SW480 (cell line): ENCODE measurements at places on chromosomes 1 and 21.

- DNase-seq = no peak
Observed at GRCh38 chr1:211761400-211761799, 69.2 kb downstream of the LPGAT1 start.

DNA sequence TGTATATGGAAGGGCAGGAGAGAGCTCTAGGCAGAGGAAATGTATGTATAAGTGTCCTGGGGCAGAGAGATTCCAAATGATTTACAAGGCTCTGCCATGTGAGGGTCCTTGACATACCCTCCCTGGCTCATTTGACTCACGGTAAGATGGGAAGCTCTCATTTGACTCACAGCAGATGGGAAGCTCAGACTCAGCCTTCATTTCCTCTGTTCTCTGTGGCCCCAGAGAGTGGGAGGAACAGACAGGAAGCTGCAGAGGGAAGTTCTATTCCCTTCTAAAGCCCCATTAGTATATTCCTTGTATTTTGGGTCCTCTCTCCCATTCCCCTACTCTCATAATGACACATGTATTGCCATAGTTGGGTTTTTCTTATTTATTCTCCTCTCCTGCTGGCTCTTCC, 44.9 kb downstream of the FOXD2 start:
- no peak for DNase-seq

GRCh38 chr1:33169290-33170055, 12.4 kb downstream of the TRIM62 start:
- DNase-seq = no peak

DNA sequence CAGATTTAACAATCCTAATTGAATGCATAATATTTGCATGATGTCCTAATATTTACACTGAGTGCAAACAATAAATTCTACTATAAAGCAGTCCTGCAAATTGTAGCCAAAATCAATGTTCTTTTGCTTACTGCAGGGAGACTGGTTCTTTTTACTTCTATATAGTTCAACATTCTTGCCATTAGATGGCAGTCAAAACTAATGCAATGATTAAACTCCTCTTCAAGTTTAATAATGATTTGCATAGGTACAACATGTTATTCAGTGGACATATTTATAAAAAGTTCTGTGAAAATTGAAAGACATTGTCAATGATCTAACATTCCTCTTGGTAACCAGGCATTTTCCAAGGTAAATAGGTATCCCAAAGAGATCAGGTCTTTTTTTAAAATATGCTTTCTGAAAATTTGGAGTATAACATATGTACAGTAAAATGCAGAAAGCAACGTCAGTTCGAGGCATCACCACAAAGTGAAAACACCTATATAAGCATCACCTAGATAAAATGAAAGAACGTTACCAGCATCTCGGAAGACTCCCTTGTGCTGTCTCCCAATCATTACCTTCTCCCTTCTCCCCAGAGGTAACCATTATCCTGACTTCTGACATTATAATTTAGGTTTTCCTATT, 9.8 kb upstream of the FNBP1L start:
- peak; percentile 71 for DNase-seq

- peak; percentile 25 for DNase-seq
Observed at GRCh38 chr1:183699616-183700160, 46.6 kb upstream of the APOBEC4 start.

GRCh38 chr1:216095400-216095799, 327.8 kb downstream of the USH2A start:
- no peak for DNase-seq

- DNase-seq = no peak
Observed at GRCh38 chr1:94825936-94826335, 5.8 kb downstream of the SLC44A3 start.

- no peak for DNase-seq
Observed at GRCh38 chr1:67939186-67939743, 106.0 kb upstream of the GNG12 start.

GRCh38 chr21:44952116-44952928, 12.5 kb downstream of the SLX9 start:
- no peak for DNase-seq

- no peak for DNase-seq
Observed at GRCh38 chr1:44591381-44591780, 82.9 kb downstream of the TMEM53 start.

DNA sequence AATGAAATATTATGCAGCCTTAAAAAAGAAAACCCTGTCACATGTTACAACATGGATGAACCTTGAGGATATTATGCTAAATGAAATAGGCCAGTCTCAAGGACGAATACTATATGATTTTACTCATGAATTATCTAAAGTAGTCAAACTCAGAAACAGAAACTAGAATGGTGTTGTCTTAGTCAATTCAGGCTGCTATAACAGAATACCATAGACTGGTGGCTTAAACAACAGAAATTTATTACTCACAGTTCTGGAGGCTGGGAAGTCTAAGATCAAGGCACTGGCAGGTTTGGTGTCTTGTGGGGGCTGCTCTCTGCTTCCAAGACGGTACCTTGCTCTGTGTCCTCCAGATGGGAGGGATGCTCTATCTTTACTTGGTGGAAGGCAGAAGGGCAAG, 113.8 kb upstream of the DNAH14 start:
- DNase-seq = no peak

- no peak for DNase-seq
Observed at GRCh38 chr1:246969621-246970020, 37.9 kb upstream of the AHCTF1 start.

GRCh38 chr1:10530756-10531495, 56.2 kb downstream of the PEX14 start:
- DNase-seq = no peak

GRCh38 chr1:44717156-44717555, 13.8 kb downstream of the RNU5D-1 start:
- DNase-seq = no peak

- DNase-seq = peak; percentile 94
Observed at GRCh38 chr1:42165511-42166210, 1.1 kb upstream of the GUCA2A start.

GRCh38 chr21:41763398-41763931, 3.4 kb downstream of the RIPK4 start:
- DNase-seq = no peak

- DNase-seq = no peak
Observed at GRCh38 chr21:41367945-41368734, 6.3 kb downstream of the MX2 start.

GRCh38 chr1:193105821-193106177, 585 bp upstream of the GLRX2 start:
- DNase-seq = no peak

DNA sequence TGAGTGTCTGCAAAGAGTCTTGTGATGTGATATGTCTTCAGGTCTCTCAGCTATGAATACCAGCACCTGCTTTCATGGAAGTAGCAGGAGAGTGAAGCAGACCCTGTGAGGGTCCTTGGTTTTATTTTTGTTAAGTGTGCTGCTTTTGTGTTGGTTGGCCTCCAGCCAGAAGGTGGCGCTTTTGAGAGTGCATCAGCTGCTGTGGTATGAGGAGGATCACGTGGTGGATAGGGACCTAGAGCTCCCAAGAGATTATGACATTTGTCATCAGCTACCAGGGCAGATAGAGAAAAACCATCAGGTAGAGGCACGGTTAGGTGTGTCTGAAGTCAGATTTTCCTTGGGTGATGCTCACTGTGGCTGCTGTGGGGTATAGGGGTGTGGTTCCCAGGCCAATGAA, 1232.1 kb downstream of the MRPL39 start:
- no peak for DNase-seq

- no peak for DNase-seq
Observed at GRCh38 chr1:95547005-95547404, 313.0 kb downstream of the RWDD3 start.

GRCh38 chr1:233470741-233471499, 143.0 kb upstream of the KCNK1 start:
- DNase-seq = no peak

- DNase-seq = no peak
Observed at GRCh38 chr1:201261771-201262547, 21.3 kb upstream of the PKP1 start.

- DNase-seq = no peak
Observed at GRCh38 chr1:38151399-38151798, 104.8 kb upstream of the POU3F1 start.

DNA sequence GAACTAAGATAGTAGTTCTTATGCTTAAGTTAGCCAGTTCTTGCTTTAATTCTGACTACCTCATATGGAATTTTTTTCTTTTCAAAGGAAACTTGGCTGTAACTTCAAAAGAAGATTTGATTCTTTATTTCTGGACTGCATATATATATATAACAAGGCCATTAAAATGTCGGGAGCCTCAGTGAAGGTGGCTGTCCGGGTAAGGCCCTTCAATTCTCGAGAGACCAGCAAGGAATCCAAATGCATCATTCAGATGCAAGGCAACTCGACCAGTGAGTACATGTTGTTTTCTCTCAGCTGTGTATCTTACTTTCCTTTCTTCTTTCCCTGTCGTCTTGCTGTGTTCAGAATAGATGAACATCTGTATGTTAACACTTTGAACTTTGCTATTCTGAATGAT, 21.8 kb downstream of the KIF1B start:
- no peak for DNase-seq

DNA sequence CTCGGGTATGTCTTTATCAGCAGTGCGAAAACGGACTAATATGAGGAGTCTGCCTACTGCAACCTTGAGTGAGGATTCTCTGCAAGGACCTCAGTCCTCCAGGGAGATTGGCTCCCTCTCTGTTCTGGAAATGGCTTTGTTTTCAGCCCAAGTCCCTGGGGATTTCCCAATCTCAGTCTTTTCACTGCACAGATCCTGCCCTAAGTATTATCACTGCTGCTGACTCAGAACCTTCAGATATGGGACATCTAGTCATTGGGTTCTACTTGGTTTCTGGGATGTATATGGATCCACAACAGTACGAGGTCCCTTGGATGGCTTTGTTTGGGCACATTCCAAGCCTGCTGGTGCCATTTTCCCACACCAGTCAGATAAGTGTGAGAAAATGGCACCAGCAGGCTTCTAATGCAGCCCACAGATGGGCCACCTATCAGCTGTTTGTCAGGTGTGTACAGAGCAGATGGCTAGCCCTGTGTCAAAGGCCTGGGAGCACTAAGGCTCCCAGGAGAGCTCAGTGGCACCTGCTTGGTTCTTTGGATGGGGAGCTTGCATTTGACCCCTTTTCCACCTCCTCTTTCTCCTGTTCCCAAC, 27.4 kb downstream of the ELF3 start:
- no peak for DNase-seq

DNA sequence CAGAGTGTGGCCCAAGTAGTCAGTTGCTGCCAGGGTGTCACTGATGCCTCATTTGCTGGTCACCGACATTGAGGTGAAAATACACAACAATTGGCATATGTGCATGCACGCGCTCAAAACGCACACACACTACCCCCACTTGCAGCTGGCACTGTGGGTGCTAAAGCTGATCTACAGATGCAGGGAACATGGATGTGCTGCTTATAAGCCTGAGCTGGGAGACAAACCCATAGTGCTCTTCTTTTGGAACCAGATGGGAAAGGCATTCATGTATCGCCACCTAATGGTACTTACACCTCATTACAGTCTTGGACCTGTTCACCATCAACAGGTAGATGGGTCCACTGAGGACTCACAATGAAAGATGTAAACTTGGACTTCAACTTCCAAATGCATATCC, 70.3 kb upstream of the CAMK1G start:
- peak; percentile 67 for DNase-seq

- no peak for DNase-seq
Observed at GRCh38 chr1:19443326-19443725, 42.0 kb downstream of the CAPZB start.

DNA sequence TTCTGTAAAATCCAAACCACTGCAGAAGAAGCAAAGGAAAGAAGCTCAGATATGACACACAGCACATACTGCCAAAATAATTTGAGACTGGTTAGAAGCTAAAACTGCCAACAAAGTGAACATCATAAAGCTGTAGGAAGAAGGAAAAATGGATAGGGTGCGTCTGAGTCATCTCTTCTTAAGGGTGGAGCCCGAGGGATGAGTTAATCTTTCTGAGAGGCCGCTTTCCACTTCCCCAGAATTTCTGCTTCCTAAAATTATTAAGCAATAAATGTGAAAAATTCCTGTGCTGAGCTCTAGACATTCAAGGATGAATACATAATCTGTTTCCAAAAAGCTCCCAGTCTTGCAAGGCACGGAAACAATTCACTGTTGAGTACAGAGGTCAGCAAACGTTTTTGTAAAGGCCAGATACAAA, 20.1 kb downstream of the PPT1 start:
- DNase-seq = no peak

DNA sequence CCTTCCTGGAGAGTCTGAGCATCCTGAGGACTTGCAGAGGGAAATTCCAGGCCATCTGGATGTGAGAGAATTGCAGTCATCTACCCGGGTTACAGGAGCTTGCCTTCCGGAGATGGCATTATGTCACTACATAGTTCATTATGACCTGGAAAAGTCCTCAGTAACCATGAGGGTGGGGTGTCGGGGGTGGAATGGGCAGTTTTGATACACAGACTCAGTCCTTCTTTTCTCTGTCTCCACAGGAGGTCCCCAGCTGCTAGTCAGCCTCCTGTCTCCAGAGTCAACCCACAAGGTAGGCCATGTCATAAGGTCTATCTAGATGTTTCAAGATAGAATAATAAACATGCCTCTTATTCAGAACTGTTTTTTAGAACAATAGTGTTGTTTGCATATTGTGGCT, 268.2 kb upstream of the SGIP1 start:
- no peak for DNase-seq
